ENCODE measurements at places on chromosomes 2 and 18.

GRCh38 chr2:201261471-201261870 lies 1.1 kb downstream of the CASP8 start:
- no peak for DNase-seq

- DNase-seq, result no peak
Observed at GRCh38 chr2:178250429-178250828, 56.1 kb downstream of the OSBPL6 start.

DNA sequence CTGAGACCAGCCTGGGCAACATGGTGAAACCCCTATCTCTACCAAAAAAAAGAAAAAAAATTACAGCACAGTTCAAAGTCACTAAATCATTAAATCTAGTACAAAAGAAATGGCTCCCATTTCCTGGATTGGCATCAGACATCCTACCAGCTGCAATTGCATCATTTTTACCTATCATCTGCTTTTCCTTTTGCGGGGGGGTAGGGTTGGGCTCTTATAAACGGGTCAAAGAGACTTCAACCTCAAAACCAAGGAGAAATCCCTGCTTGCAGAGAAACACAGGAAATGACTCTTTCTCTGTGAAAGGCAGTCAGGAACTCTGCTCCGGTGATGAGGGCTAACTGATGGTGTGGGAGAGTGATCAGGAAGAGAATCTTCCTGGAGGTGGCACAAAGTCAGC lies 45.3 kb upstream of the RFX8 start:
- DNase-seq, result no peak

DNA sequence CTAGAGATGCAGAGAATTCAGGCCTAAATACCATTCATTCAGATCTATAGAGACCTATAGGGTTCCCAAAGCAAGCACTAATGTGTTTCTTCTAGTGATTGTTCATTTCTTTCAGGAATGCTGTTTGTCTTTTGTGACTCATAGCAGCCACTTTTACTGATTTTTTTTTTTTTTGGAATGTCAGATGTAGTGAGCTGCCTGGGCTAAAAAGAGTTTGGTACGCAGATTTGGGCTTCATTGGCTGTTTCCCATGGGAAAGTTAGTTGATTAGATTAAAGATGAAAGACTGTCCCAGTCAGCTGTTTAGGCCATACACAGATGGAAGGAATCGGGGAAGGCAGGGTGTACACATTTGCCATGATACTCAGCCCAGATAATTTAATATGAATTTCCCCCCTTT lies 87.6 kb downstream of the CDC42EP3 start:
- DNase-seq, result no peak

- no peak for DNase-seq
Observed at GRCh38 chr2:181231886-181232621, 225.1 kb upstream of the ITGA4 start.

DNA sequence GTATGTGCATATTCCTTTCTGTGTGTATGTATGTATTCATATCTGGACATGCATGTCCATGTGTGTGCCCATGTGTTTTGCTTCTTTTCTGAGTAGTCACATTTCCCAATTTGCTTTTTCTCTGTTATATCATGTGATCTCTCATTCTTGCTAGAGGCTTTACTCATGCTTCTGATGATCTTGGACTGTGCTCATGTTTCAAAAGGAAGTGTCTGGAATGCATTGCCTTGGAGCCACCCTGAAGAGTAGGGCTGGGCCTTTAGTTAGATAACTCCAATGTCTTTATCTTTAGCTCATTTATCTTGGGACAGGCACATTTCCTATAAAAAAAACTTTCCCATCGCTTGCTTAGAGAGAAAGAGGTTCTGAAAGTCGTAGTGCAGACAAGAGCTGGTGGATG lies 859.2 kb downstream of the CNTNAP5 start:
- DNase-seq, result no peak

GRCh38 chr18:46429649-46430224 lies 227.3 kb downstream of the LOXHD1 start:
- no peak for DNase-seq

DNA sequence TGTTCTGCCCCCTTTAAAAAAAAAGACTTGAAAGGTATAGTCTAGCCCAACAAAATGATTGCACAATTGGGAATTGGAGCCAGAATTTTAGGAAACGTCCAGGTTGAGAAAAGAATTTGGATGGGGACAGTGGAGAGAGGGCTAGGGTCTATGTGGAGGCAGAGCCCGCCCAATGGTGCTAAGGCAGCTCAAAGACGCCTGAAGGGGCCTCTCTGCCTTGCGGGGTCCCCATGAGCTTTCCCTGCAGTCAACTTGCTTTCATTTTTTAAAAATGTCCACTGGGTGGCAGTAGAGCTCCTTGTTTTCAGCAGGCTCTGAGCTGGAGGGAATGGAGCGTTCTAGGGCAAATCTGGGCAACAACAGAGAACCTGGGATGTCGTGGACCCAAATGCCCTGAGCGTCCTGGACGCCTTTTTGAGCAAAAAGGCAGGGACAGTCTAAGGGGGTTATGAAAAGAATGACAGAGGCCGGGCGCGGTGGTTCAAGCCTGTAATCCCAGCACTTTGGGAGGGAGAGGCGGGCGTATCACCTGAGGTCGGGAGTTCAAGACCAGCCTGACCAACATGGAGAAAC lies 40.2 kb upstream of the ITM2C start:
- peak; percentile 66 for DNase-seq

- DNase-seq, result no peak
Observed at GRCh38 chr2:57528499-57528898, 518.1 kb upstream of the VRK2 start.

DNA sequence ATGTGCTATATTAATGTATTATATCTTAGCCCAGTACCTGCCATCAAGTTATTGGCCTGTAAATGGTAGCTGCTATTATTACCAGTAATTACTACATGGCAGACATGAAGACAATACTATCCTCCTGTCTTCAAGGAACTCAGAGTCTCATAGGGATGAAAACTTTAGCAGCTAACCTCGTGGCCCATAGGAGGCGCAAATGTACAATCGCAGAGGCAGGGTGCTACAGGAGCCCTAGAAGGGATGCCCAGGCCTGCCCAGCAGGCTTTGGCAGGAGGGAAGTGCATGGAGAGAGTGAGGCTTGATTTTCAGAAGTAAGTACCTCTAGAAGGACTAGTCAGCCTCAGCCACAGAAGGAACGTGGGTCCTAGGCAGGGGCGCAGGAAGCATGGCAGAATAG lies 44.7 kb upstream of the KIDINS220 start:
- peak; percentile 50 for DNase-seq

DNA sequence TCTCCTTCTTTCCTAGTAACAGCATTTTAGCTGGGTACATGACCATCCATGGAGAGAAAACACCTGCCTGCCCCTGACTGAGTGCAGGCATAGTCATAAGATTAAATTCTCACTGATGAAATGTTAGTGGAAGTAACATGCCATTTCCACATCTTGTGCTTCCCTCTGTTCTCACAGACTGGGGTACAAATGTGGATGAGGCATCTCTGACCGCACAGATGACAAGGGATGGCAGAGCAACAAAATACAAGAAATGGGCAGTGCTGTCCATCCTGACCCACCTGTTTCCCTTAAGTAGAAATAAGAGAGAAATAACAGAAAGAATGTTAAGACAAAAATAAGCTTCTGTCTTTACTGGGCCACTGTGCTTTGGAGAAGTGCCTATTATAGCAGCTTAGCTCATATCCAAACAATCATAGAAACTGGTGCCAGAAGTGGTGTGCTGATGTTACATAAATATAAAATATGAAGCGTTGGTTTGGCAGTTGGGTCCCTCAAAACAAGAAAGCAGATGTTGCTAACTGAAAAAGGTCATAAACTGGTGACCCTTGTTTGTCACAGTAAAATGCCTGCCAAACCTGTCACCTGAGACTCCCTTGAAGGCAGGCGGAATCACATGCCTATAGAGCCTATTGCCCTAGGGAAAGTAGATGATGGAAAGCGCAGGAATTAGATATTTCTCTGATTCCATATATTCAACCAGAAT lies 72.4 kb upstream of the CCDC150 start:
- no peak for DNase-seq

DNA sequence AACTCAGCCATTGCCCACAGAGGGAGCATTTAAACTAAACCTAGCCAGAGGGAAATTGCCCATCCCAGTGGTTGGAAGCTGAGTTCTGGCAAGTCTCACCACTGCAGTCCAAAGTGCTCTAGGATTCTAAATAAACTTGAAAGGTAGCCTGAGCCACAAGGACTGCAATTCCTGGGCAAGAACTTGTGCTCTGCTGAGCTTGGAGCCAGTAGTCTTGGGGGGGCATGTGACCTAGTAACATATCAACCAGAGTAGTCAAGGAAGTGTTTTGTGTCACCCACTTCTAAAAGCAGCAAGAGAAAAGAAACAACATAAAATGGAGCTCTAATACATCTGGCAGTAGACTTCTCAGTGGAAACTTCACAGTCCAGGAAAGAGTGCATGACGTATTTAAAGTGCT lies 167.0 kb downstream of the PTH2R start:
- no peak for DNase-seq

DNA sequence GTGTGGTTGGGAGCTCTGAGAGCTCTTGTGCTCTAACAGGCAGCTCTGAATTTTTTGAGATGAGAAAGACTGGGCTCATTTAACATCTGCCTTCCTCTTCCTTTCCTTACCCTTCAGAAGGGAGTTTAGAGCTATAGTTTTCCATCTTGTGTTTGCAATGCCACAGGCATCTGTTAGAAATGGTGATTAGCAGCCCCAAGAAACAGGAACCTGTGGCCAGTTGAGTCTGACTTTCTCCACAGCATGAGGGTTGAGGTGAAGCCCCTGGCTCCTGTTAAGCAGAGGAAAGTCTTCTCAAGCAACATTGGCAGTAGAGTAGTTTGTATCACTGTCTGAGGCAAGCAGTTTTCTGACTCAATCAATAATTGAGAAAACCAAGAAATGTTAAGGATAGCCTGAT lies 577.4 kb downstream of the ZEB2 start:
- no peak for DNase-seq
